HS-5 (cell line): ENCODE measurements at places on chromosomes 3 and 15.

DNA sequence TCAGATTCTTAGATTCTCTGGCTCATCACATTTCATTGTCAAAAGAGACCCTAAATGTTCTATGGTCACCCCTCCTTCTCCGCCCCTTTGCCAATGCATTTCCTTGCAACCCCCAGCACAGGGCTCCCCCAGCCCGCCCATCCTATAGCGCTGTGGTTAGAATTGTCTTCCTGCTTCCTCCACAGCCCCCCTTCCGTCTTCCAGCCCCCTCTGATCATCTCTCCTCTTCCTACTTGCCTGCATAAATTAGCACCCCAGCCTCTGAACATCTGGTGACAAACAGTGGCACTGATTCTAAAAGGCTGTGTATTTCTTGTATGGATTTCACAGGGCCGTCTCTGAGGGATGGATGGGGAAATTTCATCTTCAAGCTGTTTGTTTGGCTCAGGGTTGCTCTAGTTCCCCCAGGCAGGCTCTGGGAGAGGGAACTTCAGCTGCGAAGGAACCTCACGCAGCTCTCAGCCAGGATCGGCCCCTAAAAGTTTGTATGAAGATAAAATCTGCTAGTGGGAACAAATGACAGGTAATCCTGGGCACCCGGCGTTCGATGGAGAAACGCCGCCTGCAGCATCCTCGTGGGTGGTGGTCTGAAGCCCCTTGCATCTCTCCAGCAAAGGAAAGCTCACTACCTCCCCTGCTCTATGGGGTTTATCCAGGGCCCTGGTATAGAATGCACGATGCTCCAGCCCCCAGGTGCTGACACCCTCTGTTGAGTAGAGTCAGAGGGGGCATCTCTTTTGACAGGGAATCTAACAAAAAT lies 83.0 kb downstream of the WNT7A start:
- no peak for DNase-seq

- no peak for DNase-seq
Measured at GRCh38 chr15:40130799-40131502, 22.3 kb upstream of the BMF start.

DNA sequence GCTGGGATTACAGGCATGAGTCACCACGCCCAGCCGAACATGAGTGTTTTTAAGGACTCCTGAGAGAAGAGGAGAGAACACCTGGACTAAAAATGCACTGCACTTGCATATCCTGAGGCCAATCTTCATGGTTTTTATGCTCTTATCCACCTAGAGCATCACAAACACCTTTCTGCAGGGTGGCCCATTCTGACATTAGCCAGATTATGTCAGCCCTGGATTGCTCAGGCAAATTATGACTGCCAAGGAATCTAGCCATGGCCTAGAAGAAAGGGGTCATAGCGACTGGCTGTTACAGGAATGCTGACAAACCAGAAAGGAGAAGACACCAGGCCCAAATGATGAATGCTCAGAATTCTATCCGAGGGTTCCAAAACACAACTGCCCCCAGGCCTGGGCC lies 40.9 kb upstream of the HERC1 start:
- DNase-seq, result no peak

DNA sequence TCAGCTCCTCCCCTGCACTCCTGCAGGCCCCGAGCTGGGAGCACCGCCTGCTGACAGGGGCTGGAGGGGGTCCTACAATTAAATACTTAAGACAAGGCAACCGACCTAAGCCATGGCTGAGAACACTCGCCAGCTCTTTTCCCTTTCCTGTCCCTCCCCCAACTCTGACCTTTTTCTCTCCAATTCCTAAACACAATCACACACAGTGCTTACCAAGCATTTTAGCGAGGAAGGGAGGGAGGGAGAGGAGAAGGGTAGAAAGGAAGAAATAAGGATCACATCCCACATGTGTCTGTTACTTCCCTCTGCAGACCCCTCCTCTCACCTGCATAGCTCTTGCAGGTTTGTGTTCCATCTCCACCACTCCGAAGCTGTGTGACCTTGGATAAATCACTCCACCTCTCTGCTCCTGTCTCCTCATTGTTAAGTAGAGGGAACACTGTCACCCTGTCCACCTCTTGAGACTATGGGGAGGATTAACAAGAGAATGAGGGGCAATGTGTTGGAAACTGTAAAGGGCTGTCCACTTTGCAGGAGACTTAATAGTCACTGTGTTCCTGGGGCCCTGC lies 63.6 kb downstream of the CYP11A1 start:
- DNase-seq, result no peak

DNA sequence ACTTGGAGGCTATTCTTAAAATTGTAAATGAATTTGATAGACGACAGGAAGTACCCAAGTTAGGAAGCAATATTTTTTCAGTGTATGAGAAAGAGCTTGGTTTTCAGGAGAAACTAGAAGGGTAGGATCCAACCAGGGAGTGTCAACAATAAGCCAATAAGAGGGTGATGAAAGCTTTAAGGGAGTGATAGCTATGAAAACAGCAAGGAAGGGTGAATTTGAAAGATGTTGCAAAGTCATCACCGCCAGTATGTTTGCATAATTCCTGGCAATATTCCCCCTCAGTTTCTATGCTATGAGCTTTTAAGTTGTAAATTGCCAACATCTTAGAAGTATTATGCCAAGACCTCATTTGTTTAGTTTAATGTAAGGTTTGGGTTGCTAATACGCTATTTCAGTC lies 11.8 kb upstream of the CSTA start:
- DNase-seq, result no peak

DNA sequence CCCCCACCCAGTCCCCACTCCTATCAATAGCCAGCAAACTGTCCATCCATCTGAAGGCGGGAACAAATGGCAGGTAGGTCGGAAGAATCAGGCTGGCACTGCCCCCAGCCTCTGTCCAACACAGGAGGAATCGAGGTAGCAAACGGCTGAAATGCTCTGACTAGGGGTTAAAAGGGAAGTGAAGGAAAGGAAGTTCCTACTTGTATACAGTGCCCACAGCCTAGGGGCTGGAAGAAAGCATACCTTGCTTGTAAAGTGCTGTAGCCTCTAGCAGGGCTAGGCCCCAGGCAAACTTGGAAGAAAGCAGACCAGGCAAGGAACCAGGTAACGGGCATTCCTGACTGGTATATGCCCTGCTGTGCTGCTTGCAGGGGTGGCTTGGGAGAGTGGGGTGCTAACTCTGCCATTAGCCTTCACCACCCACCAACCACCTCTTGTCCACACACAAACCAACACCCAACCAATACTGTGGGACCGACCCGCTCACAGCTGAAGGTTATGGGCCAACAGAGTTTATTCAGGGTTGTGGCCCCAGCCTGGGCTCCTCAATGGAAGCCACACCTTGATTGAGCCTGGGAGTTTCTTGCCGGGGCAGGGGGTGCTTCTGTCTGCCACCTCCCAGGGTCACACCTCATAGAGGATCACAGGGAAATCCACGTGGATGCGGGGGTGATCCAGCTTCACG lies 2.4 kb downstream of the TUSC2 start:
- DNase-seq, result no peak

- no peak for DNase-seq
Measured at GRCh38 chr3:193932576-193932975, 203.4 kb upstream of the HES1 start.

DNA sequence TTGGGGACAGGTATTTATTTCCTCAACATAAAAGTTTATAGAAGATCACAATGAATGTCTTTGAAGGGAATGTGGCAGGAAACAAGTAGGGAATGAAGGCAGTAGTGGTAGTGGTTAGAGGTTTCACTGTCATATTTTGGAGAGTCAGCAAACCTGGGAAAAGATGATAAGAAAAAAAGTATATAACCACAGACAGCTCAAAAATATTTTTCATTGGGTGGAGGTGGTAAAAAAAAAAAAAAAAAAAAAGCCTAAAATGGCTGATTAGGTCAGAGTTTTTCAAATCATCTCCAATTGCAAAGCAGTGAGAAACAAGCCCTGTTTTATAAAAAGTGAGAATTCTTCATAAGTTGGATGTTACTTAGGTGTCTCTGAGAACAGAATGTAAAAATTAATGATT lies 400.0 kb downstream of the LSAMP start:
- DNase-seq, result no peak

GRCh38 chr15:81729340-81729739 lies 316.5 kb downstream of the MEX3B start:
- no peak for DNase-seq

- no peak for DNase-seq
Measured at GRCh38 chr3:140078343-140078742, 143.4 kb downstream of the CLSTN2 start.

GRCh38 chr15:80194914-80195313 lies 42.1 kb downstream of the FAH start:
- no peak for DNase-seq

DNA sequence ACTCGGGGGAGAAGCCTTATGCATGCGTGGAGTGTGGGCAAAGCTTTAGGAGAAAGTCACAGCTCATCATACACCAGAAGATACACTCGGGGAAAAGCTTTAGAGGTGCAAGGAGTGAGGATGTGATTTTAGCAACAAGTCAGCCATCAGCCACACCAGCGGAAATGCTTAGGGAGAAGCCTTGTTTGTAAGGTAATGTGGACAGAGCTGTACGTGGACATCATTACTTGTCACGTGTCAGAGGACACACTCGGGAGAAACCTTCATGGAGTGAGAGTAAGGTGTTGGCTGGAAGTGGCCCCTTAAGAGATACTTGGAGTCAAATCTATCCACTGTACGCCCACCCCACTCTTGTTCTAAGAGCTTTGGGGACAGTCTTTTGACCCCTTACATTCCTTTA lies 28.7 kb downstream of the ZNF589 start:
- no peak for DNase-seq

- DNase-seq, result peak; percentile 10
Measured at GRCh38 chr3:61030469-61031035, 220.7 kb downstream of the FHIT start.

DNA sequence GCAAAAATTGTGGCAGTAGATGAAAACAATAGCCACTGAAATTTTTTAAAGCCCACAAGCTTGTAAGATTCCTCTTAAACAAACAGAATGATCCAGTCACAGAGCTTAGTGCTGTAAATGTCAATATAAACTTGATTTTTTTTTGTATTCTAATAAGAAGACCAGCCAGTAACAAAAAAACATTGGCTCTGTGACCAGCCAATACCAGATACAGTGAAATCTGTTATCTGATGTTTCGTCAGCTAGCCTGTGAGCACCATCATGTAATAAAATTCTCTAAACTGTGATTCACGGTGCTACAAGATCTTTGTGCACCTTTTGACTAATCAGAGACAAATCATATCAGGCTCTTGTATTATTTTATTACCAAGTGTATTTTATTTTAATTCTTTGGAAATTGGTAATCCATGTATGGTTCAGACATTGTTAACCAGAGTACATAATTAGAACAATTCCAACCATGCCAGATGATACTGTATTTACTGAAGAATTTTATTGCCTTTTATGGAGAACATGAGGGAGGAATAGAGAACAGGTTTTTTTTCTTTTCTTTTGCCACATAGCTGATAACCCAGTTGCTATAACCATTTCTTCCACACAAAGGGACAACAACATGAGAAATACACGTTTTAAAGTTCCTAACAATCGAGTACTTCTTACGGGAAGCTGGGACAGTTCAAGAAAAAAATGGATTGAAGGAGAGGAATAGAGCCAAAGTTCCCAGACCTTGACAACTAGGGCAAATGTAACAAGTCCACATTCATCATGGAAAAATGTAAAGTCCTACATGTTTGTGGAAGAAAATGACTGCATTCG lies 71.9 kb downstream of the FILIP1L start:
- peak; percentile 80 for DNase-seq

- DNase-seq, result no peak
Measured at GRCh38 chr3:156160647-156161046, 40.3 kb downstream of the KCNAB1 start.

- no peak for DNase-seq
Measured at GRCh38 chr15:38275959-38276358, 23.3 kb downstream of the SPRED1 start.

DNA sequence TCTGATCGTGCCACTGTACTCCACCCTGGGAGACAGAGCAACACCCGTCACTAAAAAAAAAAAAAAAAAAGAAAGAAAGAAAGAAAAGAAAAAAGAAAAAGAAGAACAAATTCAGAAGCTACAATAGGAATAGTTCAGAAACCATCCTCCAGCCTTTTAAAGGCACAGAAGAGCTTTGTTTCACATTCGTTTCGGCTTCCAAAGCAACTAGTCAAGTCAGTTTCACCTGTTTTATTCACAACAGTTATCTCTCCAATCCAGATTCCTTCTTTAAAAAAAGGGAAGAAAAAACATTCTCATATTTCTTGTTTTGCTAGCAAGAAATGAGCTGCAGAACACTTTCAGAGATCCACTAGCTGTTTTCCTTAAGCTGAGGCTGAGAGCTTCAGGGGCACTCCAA lies 767.7 kb upstream of the CFAP20DC start:
- no peak for DNase-seq

GRCh38 chr3:5212628-5213573 lies 25.4 kb downstream of the EDEM1 start:
- DNase-seq, result no peak

GRCh38 chr15:44137750-44138149 lies 57.3 kb downstream of the FRMD5 start:
- no peak for DNase-seq

- no peak for DNase-seq
Measured at GRCh38 chr15:92418864-92419263, 25.2 kb downstream of the ST8SIA2 start.

- DNase-seq, result peak; percentile 57
Measured at GRCh38 chr15:92820236-92821021, 79.7 kb upstream of the CHD2 start.

- DNase-seq, result no peak
Measured at GRCh38 chr3:71317749-71318457, 265.6 kb downstream of the FOXP1 start.

- DNase-seq, result peak; percentile 61
Measured at GRCh38 chr15:37100109-37100965, at the start of gene MEIS2. TSS of gene MEIS2 (minus strand) at chr15:37100549. CDS start at chr15:37099466, 1,083 bp downstream.

GRCh38 chr15:46525984-46526725 lies 891.3 kb downstream of the SQOR start:
- no peak for DNase-seq

DNA sequence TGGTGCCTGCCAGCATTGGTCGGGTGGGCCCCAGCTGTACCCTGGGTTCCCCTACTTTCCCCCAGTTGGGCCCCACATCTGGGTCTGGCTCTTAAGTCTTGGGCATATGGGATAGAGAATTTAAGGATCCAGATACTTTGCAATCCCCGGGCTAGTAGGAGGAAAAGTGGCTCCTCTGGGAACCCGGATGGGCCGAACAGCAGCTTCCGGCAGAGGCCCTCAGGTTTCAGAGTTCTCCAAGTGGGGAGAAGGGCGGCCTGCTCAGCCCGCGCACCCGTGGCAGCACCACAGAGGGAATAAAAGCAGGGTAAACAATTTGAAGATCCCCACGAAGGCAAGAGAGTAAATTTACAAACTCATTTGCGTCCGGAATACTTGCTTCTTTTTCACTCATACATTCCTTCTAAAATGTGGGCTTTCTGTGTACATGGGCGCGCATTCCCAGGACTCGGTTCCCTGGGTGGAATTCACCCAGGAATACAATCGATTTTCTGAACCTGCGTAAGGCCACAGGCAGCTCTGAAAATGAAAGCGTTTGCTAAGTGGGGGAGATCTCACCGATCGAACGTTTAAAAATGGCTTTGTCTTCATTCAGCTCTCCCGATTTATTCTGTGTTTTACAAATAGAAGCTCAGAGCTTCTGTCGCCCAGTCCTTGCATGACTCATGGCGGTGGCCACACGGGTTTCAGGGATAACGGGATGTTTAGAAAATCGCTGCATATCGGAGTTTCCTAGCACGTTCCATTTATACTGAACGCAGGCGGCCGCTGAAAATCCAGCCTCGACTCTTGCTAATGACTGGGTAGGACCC lies 74.0 kb upstream of the POLG start:
- no peak for DNase-seq
